Bone marrow (tissue), 2 donors: ENCODE measurements at places on chromosomes 6 and 20.

DNA sequence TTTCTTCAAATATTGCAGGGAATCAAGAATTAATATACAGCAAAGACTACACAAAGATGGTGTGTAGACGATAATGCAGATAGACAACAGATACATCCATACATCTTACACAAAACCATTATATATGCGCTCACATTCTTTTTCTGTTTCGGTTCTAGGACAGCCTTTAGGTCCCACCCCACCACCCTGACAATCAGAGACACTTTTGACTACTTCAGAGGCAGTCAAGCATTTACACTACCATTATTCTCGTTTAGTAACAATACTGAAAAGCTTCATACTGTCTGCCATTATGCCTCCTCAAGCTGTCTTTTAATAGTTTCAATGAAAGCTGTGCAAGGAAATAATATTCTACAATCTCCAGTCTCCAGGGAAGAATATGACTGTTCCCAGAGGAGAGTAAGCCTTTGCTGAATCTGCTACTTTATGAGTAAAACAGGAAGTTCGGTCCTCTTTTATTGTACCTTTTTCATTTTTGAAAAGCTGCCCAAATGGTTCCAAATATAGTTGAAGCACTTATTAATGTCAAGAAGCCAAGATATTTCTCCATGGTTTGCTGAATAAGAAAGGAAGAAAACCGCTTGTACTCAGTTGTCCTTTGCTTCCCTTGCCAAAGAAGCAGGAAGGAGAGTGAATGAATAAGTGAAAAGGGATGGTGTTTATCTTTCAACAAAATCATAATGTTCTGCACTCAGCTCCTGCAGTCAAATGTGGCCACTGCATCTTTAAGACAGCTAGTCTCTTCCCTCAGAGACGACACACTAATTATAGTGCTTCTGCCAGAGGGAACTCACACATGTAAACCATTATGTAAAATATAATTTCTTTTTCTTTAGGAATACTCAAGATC, 468.3 kb downstream of the CDC5L start:
- DNase-seq, result no peak

DNA sequence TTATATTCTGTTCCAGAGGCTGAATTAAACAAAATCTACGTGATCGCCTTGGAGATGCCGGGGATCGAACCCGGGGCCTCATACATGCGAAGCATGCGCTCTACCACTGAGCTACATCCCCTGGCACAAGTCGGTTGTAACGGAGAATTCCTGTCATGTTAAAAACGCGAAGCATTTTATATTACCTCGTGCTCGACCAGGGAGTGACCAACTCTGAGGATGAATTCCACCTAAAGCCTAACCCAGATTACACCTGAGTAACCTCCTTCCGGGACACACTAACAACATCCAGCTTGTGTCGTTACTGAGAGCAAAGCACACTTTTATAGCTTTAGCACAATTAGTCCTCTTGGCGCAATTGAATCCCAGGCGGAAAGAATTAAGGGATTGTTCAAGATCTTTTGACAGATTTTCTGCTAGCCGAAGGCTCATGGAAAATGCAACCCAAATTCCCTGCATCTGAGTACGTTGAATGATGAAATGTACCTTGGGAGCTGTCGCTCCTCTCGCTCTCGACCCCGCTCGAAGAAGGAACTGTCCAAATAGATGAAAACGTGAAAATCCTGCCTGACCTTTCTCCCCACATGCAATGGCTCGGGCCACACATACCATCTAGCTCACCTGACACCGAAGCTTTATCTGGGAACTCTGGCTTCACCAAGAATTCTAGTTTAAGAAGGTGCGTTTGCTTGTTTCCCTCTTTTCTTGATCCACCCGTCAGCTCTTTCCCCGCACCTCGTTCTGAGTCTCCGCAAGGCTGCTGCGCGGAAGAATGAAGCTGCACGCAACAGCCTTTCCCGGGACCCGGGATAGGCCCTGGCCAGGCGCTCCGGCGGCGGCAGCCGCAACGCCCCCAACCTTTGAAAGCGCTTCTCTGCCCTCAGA, 148.3 kb downstream of the GPX5 start:
- DNase-seq, result no peak

DNA sequence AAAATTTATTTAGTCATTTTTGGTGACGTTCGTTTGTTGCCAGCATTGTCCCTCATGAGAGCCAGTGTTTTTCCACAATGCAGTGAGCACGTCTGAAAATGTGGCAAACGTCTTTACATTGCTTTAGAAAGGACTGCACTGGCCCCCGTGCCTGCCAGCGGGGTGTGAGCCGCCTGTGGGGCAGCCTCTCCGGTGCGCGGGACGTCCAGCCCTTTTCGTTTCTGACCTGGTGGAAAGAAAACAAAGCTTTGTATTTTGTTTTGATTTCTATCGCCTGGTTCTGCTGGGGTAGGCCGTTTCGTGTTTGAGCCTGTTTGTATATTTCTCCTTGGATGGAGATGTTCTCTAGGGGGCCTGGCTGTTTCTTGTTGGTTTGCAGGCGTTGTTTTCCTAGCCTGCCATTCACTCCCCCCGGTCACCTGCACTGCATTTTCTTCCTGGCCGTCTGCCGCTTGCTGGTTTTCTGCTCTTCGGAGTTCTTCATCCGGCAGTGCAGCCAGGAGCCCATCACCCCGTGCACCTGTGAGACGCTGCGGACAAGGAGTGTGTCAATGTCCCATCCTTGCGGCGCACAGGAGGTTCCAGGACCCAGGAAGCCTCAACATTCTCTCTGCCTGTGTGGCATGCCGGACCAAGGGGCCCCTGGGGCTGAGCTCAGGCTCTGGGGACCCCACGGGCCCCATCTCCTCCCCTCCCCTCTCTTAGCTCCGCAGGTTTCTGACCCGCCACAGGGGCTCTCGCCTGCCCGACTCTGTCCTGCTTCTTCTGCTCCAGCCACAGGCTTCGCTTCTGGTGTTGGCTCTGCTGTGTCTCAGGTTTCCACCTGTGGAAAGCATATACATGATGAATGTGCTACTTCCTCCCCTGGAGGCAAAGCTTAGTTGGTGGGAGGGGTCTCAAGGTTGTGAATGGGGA, 100.5 kb downstream of the CDH4 start:
- no peak for DNase-seq

DNA sequence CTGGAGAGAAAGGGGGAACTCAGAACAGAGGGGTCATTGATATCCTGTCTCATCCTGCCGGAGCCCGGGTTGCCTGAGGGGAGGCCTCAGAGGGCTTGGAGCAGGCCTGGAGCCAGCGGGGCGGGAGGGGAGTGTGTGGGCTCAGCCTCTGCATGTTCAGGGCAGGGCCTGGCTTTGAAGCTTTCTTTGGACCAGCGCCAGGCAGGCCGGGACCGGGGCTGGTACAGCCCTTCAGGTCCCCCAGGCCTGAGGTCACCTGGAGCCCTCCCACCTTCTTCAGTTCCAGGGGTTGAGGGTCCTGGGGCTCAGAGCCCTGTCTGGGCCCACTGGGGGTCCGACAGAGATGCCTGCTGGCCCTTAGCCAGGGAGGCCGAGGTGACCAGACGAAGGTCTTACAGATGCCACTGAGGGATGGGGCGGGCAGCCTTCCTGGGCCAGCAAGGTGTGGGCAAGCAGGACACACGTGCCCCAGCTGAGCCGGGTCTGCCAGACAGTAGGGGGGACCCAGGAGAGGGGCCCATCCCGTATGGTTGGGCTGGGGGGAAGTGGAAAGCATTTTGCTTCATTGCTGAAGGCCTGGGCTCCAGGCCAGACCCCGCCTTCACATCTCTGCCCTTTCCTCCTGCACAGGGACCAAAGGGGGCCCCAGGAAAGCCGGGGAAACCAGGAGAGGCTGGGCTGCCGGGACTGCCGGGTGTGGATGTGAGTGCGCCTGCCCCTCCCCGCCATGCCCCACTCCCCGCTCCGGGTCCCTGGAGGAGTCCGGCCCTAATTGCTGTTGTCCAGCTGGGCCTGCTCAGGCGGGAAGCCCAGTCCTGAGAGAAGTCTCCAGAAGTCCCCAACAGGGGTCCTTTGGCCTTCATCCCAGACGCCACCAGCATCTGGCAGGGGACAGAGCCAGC, 2.0 kb downstream of the COL9A3 start:
- DNase-seq, result no peak

- DNase-seq, result no peak
These were observed 193.3 kb downstream of the LY86 start for GRCh38 chr6:6781873-6782227.

DNA sequence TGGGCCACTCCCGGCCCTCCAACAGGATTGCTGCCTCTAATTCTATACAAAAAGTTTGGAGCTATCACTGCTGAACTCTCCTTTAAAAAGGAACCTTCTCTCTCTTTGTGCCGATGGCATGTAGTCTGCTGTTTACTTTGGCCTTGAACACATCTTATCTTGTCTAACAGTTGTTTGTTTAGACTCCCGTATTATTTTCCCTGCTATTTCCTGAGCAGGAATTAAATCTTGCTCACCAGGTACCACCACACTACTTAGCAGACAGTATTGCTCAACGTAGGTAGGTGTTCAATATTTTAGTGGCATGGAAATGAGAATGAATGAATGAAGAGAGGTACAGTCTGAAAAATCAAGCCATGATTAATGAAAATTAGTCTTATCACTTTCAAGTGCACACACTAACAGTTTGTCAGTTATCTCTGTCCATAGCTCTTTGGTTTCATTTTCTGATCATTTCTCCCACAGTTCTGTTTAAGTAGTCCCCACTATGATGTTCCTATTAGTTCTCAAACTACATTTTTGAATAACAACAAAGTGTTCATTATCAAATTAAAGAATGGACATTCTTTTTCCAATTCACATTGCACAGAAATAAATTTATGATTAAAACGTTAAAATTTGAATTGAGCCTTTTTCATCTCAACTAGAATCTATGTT, 6.8 kb upstream of the HEY2 start:
- no peak for DNase-seq

- no peak for DNase-seq
These were observed 1515.9 kb upstream of the DEFB115 start for GRCh38 chr20:29741594-29741893.

GRCh38 chr6:85494547-85495536, 45.0 kb downstream of the NT5E start:
- DNase-seq, result no peak

DNA sequence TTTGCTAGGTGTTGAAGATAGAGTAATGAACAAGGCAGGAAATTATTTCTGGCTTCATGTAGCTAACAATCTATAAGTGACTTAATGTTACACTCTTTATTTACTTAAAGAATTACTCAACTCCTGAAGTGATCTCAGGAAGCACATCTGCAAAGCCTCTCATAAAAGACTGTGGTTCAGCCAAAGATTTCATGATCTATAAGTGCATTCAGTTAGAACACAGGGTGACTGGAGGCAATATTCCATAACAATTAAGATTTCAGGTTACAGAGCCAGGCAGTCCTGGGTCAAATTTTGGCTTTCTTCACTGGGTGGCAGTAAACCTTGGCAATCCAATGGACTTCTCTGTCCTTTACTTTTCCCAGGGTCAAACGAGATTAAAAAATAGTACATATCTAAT, 204.0 kb downstream of the TPBG start:
- DNase-seq, result no peak
